ENCODE measurements at places on chromosomes 1 and 21.

DNA sequence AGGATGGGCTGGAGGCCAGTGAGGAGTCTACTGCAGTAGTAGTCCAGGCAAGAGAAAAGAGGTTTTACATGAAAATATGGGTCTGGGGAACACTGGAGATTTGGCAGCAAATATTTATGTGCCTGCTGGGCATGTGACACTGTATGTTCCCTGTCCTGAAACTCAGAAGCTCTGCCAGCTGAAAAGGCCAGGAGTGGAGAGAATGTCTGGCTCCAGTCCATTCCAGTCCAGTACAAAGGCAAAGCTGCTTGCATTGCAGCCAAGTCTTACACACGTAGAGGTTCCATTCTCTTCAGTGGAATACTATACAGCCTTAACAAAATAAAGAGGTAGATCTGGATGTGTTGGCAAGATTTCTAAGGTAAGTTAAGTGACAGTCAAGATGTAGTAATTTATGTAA, 7.5 kb upstream of the YBX1 start:
- DNase-seq = no peak

DNA sequence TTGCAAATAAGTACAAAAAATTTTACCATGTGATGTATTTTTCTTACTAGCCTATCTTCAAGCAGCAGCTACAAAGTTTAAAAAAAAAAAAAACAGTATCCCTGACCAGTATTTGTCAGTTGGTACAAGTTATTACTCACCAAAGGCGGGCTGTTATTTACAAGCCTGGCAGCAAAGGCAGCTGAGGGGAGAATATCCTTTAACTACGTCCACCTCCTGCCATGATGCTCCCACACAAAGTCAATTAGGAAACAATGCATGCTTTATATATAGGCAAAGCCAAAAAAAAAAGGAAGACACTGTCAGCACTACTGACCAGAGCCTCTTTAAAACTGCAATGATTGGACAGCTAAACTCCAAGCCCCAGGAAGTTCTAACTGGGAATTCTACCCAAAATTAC, 13.7 kb downstream of the PSMA5 start:
- no peak for DNase-seq

DNA sequence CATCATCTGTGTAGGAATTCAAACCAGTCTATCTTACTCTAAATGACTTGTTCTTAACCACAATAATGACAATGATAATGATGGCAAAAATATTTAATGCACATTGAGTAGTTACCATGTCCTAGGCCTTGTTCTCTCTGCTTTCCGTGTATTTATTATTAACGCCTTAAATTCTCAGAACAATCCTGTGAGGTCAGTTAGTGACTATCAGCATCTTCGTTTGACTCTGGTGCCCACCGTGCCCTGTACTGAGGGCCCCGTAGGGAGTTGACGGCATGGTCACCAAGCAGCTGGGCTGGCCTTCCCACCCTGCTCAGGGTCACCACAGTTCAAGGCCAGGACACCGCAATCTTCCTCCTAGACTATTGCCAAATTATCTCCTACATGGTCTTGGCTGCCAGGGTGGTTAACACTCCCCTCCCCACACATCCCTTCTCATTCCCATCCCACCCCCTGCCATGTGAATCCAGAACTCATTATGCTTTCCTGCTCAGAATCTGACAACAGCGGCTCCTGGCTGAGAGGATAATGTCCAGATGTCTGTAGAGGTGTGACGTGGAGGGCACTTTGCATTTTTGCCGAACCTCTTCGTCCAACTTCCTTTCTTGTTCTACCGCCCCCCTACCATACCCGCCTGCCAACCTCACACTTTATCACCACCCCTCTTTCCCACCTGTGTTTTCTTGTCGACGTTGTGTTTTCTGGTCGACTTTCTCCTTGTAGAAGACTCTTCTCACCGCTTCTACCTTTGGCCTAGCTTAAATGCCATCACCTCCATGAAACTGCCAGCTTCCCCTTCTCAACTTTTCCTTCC, 33.4 kb downstream of the IGFN1 start:
- DNase-seq = no peak

DNA sequence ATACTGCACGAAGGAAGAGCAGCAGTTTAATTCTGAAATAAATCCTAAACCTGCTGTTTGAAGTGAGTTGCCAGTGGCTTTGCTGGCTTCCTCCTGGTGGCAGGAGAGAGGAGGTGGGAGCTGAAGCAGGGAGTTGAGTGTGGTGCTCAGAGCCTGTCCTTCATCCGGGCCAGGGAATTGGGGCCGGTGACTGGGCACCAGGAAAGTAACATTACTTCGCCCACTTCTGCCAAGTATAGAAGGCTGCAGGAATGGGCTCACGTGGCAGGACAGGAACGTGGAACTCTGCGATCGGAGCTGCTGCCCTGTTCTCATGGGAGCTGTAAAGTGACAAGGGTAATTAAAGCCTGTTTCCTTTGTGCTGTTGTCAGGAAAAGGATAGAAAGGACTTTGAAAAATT, 8.7 kb downstream of the TOR3A start:
- DNase-seq = no peak

DNA sequence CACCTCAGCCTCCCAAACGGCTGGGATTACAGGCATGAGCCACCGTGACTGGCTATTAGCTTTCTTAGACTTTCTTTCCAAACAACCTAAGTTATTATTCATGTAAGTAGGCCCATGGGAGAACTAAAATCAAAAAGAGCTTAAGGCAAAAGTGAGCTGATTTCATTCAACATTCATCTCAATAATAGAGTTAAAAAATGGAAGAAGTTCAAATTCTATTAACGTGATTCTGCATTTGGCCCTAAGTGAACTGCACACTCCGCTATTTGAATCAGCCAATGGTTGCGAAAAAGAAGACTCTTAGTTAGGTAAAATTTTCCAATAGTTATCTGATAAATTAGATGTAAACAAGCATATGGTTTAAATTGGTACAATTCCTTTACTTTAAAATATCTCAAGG, 68.6 kb upstream of the WARS2 start:
- DNase-seq = no peak

DNA sequence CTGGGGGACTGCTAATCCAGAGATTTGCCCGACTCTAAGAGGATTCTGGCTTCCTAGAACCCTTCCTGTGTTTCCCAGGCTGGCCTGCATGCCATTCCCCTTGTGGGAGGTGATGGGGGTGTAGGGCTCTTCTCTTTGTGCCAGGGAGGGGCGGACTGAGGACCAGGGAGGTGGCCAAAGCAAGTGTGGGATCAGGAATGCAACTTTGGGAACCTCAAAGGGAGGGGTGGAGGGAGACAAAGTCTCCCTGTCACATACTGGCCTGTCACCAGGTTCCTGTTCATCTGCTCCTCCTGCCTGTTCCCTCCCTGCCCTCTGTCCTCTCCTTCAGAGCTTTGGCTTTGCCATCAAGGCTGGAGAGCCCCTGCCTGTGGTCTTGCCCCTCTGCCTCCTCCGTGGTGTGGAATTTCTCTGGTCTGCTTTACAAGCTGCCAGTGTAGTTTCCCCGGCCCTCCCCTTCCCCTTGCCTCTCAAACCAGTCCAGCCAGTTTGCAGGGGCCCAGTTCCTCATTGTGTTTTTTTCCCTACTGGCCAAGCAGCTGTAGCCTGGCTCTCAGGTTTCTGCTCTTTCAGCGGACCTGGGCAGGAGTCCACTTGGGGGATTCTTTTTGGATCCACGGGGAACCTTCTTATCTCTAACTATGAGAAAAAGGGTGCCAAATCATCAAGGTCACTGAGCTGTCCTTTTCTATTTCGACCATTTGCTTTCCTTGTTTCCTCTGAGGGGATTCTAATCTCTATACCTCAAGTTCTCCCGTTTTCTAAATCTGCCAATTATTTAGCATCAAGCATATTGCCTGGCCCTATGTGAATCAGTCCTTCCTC, 1.8 kb downstream of the CGN start:
- no peak for DNase-seq
